ENCODE measurements at places on chromosomes 2 and 18.

DNA sequence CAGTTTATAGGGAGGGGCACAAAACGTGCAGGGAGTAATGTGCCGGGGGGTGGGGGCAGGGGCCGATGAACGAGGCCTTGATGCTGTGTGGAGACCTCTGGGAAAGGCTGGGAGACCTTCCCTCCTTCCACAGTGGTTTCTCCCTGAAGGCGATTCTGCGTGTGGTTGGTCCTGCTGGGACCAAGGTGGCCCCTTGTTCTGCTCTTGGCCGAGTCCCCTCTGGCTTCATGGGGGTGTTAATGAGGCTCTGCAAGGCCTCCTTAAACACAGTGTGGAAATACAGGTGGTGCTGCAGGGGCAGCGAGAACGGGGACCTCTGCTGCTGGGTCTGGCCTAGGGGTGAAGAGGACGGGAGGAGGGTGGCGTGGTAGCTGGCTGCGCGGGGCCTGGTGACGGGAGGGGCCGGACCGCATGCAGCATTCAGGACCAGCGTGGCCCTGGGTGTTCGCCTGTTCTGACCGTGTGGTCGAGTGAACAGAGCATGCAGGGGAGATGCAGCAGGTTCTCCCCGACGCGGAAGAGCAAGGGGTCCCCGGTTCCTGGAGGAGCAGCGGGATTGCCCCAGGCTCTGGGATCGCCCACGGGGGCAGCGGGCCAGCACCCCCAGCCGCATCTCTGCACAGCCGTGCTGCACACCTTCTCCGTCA is 42.1 kb upstream of the KCNG2 start:
- no peak overlapping the region for H3K27ac ChIP-seq
- H3K4me3 ChIP-seq = no peak overlapping the region
- H3K36me3 ChIP-seq = peaks cover 33% of the 10 kb centered on the region
- H3K4me1 ChIP-seq = no peaks in the 10 kb centered on the region
- no peaks in the 10 kb centered on the region for H3K27me3 ChIP-seq
- no peak for DNase-seq

GRCh38 chr2:230938098-230938497 is 13.1 kb upstream of the GPR55 start:
- H3K4me1 ChIP-seq = peaks cover 8% of the 10 kb centered on the region
- no peak for DNase-seq
- no peak overlapping the region for H3K27ac ChIP-seq
- no peaks in the 10 kb centered on the region for H3K27me3 ChIP-seq
- H3K4me3 ChIP-seq = no peak overlapping the region

DNA sequence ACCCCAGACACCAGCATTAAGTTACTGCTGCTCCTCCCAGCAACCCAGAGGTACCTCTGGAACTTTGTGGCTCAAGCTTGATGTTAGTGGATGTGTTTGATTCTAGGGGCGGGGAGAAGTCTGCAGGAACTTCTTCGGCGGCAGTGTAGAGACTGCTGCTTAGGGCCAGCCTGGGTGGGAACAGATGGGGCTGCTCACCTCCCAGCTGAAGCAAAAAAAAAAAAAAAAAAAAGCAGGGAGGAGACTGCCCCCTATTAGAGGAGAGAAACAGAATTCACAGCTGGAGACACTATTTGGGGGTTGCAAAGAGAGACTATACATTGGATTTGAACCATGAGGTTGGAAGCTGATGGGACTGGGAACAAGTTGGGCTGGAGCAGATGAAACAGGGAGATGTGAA is 28.6 kb upstream of the FAM136A start:
- H3K4me3 ChIP-seq = no peak overlapping the region
- peak overlapping the region; percentile 89 for H3K27ac ChIP-seq
- no peak for DNase-seq

- H3K4me3 ChIP-seq = no peak overlapping the region
- peaks cover 19% of the 10 kb centered on the region for H3K4me1 ChIP-seq
- no peak for DNase-seq
Observed at GRCh38 chr2:18833941-18834340, 244.6 kb upstream of the NT5C1B start.

DNA sequence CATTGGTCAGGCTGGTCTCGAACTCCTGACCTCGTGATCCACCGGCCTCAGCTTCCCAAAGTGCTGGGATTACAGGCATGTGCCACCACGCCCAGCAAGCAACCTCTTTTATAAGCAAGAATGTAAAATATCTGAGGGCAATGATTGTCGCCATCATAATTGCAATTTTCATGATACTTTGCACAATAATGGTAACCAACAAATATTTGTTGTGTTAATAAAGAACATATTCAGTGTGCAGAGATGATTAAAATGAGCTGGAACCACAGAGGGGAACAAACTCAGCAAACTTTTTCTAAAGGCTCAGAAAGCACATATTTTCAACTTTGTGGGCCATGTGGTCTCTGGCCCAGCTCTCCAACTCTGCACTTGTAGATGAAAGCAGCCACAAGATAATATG is 115.2 kb upstream of the SIX2 start:
- no peak for DNase-seq
- no peak overlapping the region for H3K27ac ChIP-seq
- H3K4me3 ChIP-seq = no peak overlapping the region
- peaks cover 7% of the 10 kb centered on the region for H3K36me3 ChIP-seq

- H3K36me3 ChIP-seq = no peaks in the 10 kb centered on the region
- no peak for DNase-seq
- no peak overlapping the region for H3K27ac ChIP-seq
- H3K4me1 ChIP-seq = peaks cover 29% of the 10 kb centered on the region
- no peak overlapping the region for H3K4me3 ChIP-seq
Observed at GRCh38 chr2:121555008-121555407, 24.3 kb downstream of the RNU4ATAC start.

GRCh38 chr2:146964494-146964893 is 880.3 kb upstream of the ACVR2A start:
- H3K36me3 ChIP-seq = no peaks in the 10 kb centered on the region
- no peak overlapping the region for H3K4me3 ChIP-seq
- no peak overlapping the region for H3K27ac ChIP-seq
- no peaks in the 10 kb centered on the region for H3K4me1 ChIP-seq

DNA sequence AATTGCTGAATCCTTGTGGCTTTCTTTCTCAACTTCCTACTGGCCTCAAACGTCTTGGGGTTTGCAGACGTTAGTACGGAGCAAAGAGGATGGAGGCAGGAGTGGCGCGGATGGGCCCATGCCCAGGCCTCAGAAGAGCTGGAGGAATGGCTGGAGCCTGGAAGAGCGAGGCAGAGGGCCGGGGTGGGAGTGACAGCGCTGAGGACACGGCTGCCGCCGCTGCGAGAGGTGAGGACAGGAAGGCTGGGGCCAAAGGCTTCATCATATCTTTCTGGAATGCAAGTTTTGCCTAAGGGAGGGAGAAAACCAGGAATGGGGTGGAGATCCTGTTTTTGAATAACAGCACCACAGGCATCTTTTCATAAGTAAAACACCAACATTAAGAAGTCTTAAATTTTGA is 178.5 kb upstream of the SESTD1 start:
- H3K36me3 ChIP-seq = no peaks in the 10 kb centered on the region
- no peak overlapping the region for H3K27ac ChIP-seq
- H3K4me1 ChIP-seq = peaks cover 11% of the 10 kb centered on the region
- no peak for DNase-seq
- no peak overlapping the region for H3K4me3 ChIP-seq

GRCh38 chr2:77768508-77768907 is 246.3 kb upstream of the LRRTM4 start:
- H3K4me3 ChIP-seq = no peak overlapping the region
- no peaks in the 10 kb centered on the region for H3K36me3 ChIP-seq
- DNase-seq = no peak

DNA sequence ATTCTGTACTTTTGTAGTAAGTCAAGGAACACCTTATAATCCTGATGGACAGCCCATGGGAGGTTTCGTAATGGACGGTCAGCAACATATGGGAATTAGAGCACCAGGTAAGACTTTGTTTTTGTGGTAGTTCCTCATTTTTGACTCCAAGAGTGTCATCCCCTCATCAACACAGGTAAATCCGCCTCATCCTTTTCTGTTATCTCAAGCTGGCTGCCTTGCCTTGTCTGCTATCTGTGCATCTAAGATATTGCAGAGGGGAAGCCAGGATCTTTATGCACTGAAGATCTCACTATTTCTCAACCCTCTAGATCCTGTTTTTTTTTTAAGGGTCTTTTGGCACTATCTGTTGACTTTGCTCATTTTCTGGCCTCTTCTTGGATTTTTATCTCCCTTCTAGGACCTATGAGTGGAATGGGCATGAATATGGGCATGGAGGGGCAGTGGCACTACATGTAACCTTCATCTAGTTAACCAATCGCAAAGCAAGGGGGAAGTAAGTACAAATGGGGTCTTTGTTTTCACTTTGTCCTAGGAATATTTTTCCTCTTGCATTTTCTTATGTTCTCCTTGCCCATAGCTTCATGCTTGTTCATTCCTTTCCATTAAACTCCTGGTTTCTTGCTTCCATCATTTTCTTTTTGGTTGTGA is 133.8 kb downstream of the MEIS1 start:
- H3K36me3 ChIP-seq = peaks cover 28% of the 10 kb centered on the region
- H3K4me3 ChIP-seq = no peak overlapping the region
- no peaks in the 10 kb centered on the region for H3K27me3 ChIP-seq
- H3K27ac ChIP-seq = no peak overlapping the region

DNA sequence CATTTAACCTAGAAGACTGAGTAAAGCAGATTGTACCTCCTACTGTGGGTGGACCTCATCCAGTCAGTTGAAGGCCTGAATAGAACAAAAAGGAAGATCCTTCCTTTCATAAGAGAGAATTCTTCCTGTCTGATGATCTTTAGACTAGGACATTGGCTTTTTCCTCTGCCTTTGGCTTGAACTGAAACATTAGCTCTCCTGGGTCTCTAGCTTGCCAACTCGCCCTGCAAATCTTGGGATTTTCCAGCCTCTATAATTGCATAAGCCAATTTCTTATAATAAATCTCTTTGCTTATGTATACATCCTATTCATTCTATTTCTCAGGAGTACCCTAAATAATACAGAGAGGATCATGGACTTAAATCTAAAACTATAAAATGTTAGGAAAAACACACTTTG is 6.2 kb upstream of the KDSR start:
- no peaks in the 10 kb centered on the region for H3K36me3 ChIP-seq
- no peak overlapping the region for H3K27ac ChIP-seq
- no peak for DNase-seq
- no peaks in the 10 kb centered on the region for H3K27me3 ChIP-seq

- H3K27ac ChIP-seq = no peak overlapping the region
- no peak for DNase-seq
- peaks cover 13% of the 10 kb centered on the region for H3K4me1 ChIP-seq
Observed at GRCh38 chr2:54040250-54040649, 69.5 kb upstream of the PSME4 start.

DNA sequence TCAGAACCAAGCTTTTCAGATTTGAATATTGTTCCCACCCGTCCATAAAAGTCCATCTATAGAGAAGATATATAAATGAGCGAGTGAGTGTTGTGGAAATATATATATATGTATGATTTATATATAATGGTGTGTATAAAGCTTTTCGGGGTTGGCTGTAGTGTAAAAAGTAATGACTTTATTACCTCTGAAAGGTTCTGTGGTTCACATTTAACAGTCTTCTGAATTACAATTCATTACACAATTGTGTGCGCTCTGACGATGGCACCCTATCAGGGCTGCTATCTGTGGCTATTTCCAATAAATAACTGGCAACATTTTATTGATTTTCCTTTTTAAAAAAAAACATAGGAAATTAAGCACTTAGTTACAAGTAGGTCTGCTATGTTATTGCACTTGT is 2.7 kb upstream of the BCL11A start:
- H3K27ac ChIP-seq = no peak overlapping the region
- no peak overlapping the region for H3K4me3 ChIP-seq
- H3K36me3 ChIP-seq = no peaks in the 10 kb centered on the region
- DNase-seq = no peak

GRCh38 chr2:157893611-157894010 is 17.5 kb upstream of the ACVR1 start:
- H3K4me1 ChIP-seq = peaks cover 19% of the 10 kb centered on the region
- H3K36me3 ChIP-seq = no peaks in the 10 kb centered on the region
- no peak for DNase-seq
- no peak overlapping the region for H3K4me3 ChIP-seq

DNA sequence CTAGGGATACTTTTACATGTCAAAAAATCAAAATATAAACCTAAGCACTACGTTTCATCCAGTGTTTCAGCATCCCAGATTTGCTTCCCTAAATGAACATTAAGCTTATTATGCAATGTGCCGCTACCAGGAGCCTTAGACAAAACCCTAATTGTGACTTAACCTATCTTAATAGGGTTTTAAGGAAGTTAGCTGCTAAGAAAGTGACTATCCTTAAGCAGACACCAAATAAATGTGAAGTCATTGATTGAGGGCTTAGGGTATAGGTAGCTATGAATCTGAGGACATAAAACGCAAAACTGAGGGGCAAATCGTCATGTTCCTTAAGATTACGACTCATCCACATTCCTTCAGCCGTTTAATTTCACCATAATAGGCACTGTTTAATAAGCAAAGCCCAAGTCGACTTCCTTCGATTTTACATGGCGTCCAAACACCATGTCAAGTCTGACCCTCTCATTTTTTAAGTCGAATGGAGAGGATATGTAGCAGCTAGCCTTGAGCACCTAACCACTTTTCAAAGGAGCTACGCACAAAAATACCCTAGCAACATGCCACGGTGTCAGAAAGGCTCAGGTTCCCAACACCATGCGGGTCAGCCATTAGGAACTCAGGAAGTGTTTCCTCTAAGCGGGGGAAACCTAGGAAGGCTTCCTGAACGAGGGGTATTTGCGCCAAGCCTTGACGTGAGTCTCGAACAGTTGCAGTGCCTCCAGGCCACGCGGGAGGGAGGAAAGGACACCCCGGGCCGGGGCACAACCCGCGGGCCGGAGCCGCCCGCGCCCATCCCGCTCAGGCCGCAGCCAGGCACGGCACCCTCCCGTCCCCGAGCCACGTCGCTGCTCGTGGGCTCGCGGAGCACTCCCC is 1.0 kb downstream of the HDLBP start:
- H3K36me3 ChIP-seq = peaks cover 21% of the 10 kb centered on the region
- H3K27ac ChIP-seq = peak overlapping the region; percentile 100
- H3K27me3 ChIP-seq = no peaks in the 10 kb centered on the region
- peaks cover 39% of the 10 kb centered on the region for H3K4me1 ChIP-seq

- H3K36me3 ChIP-seq = no peaks in the 10 kb centered on the region
- H3K4me3 ChIP-seq = no peak overlapping the region
- DNase-seq = no peak
- H3K27me3 ChIP-seq = peaks cover 10% of the 10 kb centered on the region
- no peak overlapping the region for H3K27ac ChIP-seq
Observed at GRCh38 chr2:33644215-33644614, 45.1 kb upstream of the FAM98A start.

GRCh38 chr18:57559314-57559713 is 27.2 kb downstream of the FECH start:
- H3K27ac ChIP-seq = no peak overlapping the region
- no peak overlapping the region for H3K4me3 ChIP-seq
- H3K36me3 ChIP-seq = peaks cover 58% of the 10 kb centered on the region
- DNase-seq = no peak

GRCh38 chr2:235670974-235671787 is 177.3 kb downstream of the AGAP1 start:
- H3K27ac ChIP-seq = peak overlapping the region; percentile 12
- no peaks in the 10 kb centered on the region for H3K27me3 ChIP-seq
- H3K36me3 ChIP-seq = no peaks in the 10 kb centered on the region
- peaks cover 45% of the 10 kb centered on the region for H3K4me1 ChIP-seq
- no peak for DNase-seq
- H3K4me3 ChIP-seq = peak overlapping the region; percentile 67

- H3K4me3 ChIP-seq = no peak overlapping the region
- H3K27ac ChIP-seq = no peak overlapping the region
- no peaks in the 10 kb centered on the region for H3K36me3 ChIP-seq
Observed at GRCh38 chr18:37231251-37231650, 334.3 kb downstream of the CELF4 start.
